ENCODE measurements at places on chromosomes 3 and 15.

GRCh38 chr15:88255484-88256278 lies 858 bp downstream of the NTRK3 start:
- no peak for DNase-seq

GRCh38 chr15:33618350-33618749 lies 307.6 kb downstream of the RYR3 start:
- DNase-seq, result no peak

- no peak for DNase-seq
Observed at GRCh38 chr3:175342196-175342595, 483.1 kb downstream of the NAALADL2 start.

- DNase-seq, result no peak
Observed at GRCh38 chr3:150830745-150831144, 67.8 kb upstream of the SIAH2 start.

GRCh38 chr3:119288669-119289403 lies 5.3 kb upstream of the ARHGAP31 start:
- no peak for DNase-seq

DNA sequence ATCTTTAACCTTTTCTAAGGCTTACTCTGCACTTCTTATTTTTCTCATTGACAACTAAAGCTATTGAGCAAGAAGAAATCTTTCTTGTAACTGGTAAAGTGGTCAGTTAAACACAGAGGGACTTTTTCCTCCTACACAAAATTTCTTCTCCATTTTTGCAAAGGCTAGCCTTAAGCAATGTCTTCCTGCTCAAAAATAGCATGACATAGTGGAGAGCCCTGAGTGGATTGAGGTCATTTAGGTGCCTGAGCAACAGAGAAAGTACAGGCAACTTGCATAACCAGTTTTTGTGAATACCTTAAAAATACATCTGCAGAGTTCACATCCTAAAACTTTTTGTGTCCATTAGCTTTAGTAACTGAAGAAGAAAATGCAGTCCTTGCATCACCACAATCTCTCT lies 144.7 kb upstream of the TTC14 start:
- no peak for DNase-seq

DNA sequence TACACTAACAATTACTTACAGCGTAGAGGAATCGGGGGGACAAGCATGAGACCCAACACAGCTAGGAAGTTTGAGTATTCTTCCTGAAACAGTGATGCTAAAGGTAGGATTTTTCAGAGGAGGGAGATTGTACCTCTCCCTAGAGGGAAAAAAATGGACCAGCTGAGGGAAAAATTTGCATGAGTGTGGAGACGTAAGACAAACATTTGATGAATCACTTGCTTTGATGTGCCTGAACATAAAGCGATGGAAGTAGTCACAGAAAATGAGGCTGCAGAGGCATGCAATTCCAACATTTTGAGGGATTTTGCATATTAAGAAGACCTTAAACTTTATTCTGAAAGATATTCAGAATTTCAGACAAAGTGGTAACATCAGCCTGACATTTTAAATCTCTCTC lies 102.2 kb downstream of the COL6A6 start:
- DNase-seq, result no peak

DNA sequence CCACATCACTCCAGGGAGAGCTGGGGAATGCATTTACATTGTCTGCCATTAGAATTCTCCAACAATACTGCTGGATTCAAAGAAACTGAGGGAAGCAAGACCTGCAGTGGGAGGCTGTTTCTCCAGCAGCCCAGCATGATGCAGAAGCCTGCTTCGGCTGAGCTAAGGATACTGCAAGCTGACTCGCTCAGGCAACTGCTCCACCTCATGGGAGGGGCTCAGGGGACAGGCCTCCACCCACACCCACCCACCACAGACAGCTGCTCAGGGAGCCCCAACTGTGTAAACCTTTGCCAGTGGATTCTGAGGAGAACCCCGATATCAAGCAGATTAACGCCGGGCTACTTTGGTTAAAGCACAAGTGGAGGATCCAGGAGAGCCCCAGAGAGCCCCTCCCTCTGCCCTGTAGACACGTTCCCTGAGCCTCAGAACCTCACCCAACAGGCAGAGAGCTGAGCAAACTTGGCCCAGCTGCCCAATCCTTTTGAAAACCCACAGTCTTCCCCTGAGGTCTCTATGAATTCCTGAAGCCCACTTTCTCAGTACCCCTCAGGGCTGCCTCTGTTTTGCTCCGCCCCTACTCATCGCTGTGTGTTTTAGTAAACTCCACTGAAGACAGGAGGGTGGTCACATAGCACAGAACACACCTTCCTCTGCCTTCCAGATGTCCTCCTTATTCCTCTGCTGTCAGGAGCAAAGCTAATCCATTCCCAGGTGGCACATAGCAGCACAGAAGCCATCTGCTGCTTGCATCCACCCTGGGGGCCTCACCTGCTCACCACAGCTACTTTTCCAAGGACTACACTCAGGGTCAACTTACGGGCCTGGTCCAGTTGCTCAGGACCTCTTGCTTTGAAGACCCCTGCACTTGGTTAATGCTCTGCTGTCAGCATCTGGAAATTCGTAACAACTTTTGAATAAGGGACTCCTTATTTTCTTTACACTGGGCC lies 269.0 kb downstream of the ABHD5 start:
- no peak for DNase-seq

DNA sequence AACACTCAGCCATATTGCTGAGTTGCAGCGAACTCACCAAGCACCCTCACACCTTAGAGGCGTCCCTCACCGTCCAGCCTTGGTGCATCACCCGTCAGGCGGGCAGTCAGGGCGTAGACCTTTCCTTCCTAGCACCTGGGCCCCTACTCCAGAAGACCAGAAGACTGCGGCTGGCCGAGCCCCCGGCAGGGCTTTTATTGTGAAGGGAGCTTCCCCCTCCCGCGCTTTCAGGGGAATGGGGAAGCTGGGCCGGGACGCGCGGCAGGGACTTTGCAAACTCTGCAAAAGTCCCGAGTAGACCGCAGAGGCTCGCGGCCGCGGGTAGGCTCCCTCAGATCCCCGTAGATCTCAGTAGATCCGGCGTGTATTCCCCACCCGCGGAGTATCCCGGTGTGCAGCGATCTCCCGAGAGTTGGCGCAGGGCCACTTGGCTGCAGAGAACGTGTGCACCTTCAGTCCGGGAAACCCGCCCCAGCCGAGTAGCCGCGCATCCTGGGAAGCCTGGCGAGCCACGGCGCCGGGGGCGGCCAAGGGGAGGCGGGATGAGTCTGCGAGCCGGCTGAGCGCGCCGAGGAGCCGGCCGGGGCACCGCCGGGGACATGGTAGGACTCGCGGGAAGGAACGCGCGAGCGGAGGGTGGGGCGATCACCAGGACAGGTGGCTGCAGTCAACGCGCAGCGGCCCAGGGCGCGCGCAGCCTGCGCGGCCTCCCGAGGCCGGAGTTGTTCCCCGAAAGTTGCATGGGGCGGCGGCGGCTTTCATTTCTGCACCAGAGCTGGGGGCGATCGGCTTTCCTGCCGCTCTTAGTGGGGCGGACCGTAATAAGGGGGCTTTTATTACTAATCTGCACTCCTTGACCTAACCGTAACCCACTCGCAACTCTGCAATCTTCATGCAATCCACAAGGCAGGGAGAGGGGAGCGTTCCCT lies at the start of gene GASK1A:
Gene GASK1A (plus strand): TSS at position 268 of the 929 bp plus-strand sequence. CDS start 332 bp downstream, at position 600.
- no peak for DNase-seq

DNA sequence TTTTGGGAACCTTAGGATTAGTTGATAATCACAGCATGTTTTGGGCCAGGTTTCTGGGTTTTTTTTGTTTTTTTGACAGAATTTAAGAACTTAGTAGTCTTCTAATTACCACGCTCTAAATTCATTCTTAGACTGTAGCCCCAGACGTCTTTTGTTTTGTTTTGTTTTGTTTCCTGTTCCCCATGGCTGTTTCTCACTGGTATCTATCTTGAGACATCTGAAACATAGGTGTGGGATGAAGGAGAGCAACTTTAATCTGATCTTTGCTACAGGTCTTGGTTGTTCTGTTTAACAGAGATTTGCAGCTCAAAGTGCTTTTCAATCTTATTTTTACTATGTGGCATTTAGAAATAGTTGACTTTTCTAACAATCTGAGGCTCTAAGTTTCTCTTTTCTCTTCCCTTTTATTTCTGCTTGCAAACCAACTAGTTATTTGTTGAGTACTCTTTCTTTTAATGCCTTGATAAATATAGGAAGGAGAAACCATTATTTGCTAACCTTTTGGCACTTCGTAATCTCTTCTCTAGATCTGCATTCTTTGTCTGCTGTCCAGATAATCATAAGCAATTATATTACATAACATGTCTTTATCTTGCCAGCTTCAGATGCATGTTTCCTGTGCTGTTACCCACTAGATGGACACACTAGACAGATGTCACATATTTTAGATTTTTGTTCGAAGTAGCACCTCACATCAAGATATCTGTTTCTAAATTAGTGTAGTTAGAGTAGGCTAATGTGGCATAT lies 40.9 kb downstream of the FBXL2 start:
- DNase-seq, result no peak

DNA sequence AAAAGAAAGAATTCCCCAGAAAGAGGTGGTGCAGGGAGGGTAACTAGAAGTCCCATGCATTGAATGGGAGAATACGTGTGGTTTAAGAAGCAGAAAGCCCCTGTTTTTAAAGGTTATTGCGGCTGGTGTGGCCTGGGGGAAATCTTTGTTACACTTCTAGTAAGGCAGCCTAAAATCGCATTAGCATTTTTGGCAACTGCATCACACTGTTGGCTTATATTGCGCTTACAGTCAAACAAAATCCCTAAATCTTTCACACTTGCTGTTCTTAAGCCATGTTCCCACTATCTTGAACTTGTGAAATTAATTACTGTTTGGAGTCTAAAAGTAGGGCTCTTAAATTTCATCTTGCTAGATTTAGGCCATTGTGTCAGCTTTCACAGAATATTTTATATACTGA lies 66.0 kb upstream of the GOLIM4 start:
- no peak for DNase-seq

GRCh38 chr3:133069556-133070286 lies 31.5 kb downstream of the TMEM108 start:
- no peak for DNase-seq

DNA sequence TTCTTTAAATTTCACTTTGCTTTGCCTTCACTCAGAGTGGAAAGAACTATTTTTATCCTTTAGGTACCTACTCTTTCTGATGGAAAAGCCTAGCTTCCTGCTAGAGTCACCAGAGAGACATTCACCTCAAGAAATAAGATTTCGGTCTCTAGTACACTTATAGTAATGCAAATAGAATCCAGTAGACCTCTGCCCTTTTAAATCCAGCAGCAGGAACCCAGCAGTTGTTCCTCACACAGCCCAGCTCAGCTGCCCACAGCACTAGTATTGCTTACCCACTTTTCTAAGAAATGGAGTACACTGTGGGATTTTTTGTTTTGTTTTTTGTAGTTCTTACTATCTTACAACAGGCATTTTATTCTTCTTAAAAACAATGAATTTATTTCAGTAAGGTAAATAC lies 497.0 kb upstream of the CCDC54 start:
- DNase-seq, result no peak

DNA sequence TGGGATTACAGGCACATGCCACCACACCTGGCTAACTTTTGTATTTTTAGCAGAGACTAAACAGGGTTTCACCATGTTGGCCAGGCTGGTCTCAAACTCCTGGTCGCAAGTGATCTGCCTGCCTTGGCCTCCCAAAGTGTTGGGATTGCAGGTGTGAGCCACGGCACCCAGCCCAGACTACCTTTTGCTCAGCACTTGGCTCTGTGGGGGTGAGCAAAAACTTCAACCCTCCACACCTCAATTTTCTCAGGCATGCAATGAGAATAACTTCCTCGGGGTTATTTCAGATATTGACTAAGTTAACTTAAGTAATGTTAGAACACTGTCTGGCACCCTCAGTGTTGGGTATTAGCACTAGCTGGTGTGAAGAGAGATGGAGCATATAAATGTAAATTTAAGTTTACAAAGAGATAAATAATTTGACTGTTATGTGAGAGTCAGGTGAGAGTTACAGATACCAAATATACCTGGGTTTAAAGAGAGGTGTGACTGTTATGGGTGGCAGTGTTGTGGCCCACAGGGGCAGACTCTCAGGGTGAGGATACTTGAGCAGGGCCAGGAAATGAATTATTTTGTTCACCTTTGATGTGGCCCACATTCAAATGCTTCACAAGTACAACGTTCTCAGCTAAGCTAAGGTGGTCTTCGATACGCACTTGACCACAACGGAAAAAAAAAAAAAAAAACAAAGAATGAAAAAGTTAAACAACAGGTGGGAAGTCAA lies 29.0 kb downstream of the CPOX start:
- no peak for DNase-seq

GRCh38 chr3:124393340-124393739 lies 336.9 kb upstream of the UMPS start:
- no peak for DNase-seq

DNA sequence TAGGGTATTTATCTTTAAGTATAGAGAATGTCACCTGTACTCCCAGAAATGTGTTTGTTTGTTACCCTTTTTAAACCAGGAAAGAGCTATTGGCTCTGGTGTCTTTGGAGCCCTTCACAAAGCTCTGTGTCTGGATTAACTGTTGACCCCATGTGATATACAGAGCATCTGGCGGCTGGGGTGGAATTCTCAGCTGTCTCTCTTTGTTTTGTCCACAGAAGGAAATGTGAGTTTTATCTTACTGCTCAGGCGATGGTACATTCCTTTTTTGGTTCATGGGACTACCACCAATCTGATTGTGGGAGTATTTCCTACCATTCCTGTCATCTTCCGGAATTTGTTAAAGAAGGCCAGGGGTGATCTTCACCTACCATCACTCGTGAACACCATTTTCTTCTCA lies 120.3 kb downstream of the AKAP13 start:
- DNase-seq, result no peak

DNA sequence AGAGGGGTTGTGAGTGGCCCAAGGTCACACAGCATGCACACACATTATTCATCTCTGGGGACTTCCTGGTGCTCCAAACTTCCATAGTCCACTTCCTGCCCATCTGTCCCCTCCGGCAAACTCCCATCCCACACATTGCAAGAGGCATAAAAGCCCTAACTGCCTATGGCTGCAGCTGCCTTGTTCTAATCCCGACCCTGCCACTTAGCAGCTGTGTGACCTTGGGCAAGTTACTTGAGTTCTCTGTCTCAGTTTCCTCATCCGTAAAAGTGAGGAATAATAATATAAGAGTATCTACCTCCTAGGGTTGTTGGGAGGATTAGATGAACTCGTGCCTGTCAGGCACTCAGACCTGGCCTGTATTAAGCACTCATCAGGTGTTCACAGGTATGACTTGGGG lies 84.2 kb downstream of the SMAD6 start:
- no peak for DNase-seq

DNA sequence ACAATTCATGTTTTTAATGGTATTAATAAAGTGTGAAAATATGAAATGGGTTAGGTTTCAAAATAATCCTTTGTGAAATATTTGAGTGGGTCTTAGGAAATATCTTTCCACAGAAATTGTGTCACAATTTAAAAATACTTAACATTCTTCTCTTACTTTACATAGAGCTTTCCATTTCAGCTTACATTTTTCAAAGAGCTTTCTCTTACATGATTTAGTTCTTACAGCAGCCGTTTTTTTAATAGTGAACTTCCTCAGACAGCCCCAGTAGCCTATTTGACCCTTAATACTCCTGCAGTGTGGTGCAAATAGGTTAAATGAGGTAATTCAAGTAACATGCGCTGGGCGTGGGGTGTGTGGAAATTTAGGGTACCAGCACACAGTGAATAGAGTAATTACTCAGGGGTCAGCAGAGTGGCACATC lies 21.8 kb downstream of the P2RY12 start:
- DNase-seq, result no peak

Measured in activated CD4-positive, alpha-beta T cell treated with anti-CD3 and anti-CD28 coated beads, Interleukin-2, Interleukin-4, amounts not matched to agents 100 ng/mL and 50 ng/mL, durations not matched to agents 16 hours and 8 hours (primary cell).